ENCODE measurements at places on chromosomes 2 and 18.

DNA sequence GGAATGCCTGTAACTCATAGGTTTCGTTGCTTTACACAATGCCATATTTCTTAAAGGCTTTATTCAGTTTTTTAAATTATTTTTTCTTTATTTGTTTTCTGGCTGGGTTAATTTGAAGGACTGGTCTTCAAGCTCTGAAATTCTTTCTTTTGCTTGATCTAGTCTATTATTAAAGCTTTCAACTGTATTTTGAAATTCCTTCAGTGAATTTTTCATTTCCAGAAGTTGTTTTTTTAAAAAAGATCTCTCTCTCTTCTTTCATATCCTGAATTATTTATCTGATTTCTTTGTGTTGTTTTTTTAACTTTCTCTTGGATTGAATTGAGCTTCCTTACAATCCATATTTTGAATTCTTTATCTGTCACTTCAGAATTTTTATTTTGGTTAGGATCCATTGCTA lies 239.9 kb upstream of the CTAGE1 start:
- DNase-seq, result no peak

DNA sequence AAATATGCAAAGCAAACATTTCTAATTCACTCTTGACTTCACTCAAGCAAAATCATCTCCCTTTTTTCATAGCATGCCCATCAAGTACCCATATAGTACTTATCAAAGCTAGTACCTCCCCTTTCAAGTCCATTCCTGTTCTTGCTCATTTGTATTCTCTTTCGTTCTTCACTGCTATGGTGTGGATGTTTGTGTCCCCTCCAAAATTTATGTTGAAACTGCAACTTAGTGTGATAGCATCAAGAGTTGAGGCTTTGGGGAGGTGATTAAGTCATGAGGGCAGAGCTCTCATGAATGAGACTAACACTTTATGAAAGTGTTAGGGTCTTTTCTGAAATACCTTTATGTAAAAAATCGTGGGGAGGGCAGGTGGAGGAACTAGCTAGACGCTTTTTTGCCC lies 52.9 kb downstream of the RNU4ATAC start:
- no peak for DNase-seq

GRCh38 chr2:234181121-234181520 lies 130.6 kb downstream of the SPP2 start:
- DNase-seq, result no peak

GRCh38 chr18:79695856-79696850 lies 16.6 kb downstream of the CTDP1 start:
- DNase-seq, result no peak

GRCh38 chr2:189086710-189087109 lies 92.9 kb downstream of the COL5A2 start:
- no peak for DNase-seq
